LoVo (cell line): ENCODE measurements at places on chromosomes 11 and 22.

DNA sequence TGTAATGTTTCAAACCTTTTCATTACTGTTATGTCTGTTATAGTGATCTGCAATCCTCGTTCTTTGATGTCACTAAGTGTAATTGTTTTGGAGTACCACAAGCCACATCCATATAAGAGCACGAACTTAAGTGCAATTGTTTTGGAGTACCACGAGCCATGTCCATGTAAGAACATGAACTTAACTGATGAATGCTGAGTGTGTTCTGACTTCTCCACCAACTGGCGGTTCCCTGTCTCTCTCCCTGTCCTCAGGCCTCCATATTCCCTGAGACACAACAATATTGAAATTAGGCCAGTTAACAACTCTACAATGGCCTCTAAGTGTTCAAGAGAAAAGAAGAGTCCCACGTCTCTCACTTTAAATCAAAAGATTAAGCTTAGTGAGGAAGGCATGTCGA, 23.5 kb downstream of the TESMIN start:
- DNase-seq, result no peak

DNA sequence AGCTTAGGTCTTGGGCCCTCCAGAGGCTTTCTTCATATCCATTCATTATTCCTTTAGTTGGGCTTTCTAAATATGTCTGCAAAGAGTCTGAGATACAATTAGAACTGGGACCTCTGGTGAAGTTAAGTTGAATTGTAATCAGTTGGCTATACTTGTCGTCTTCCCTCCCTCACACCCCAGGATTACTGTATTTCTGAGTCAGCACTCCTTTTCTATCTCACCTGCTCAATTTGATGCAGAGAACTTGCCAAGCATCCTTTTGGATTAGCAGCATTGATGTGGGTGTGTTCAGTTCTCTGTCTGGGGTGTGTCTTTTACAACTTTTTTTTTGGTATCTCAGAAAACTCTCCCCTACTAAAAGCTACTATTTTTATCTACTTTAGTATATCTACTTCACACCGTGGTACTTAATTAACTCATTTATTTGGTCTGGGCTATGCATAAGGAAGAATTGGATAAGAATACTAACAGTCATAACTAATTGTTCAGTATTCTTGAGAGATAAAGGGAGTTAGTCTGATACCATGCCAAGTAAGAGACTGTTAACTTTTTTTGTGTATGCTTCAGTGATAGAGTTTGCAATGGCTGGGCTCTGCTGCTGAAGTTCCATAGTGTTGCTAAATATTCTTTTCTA, 15.1 kb downstream of the CTNND1 start:
- DNase-seq, result no peak

- DNase-seq, result peak; percentile 90
Measured at GRCh38 chr11:13140028-13140870, 131.1 kb downstream of the RASSF10 start.

- DNase-seq, result no peak
Measured at GRCh38 chr11:110242746-110243145, 53.7 kb downstream of the RDX start.

- DNase-seq, result peak; percentile 18
Measured at GRCh38 chr11:75583718-75584658, 21.9 kb downstream of the SERPINH1 start.

DNA sequence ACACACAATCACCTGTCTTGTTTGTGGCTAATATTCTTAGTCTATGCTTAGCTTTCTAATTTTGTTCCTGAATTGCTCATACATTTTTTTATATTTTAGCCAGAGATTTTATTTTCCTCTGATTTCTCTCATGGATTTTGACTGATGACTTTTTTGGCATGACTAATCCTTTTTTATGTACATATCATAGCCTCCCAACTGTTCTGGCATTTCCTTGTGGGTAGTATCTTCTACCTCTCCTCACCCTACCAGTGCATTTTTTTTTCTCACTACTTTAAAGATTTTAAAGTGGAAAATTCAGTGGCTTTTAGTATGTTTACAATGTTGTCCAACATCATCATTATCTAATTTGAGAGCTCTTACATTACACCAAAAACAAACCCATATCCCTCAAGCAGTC, 84.4 kb upstream of the TENM4 start:
- DNase-seq, result no peak

GRCh38 chr11:94623120-94623735, 56.1 kb downstream of the PIWIL4 start:
- peak; percentile 52 for DNase-seq

- DNase-seq, result no peak
Measured at GRCh38 chr11:75413864-75414263, 14.5 kb downstream of the RPS3 start.

- DNase-seq, result no peak
Measured at GRCh38 chr22:42990131-42990838, 24.7 kb downstream of the PACSIN2 start.

GRCh38 chr11:32414925-32415324, 20.4 kb downstream of the WT1 start:
- no peak for DNase-seq

GRCh38 chr11:34480314-34480713, 33.3 kb downstream of the ELF5 start:
- DNase-seq, result no peak

DNA sequence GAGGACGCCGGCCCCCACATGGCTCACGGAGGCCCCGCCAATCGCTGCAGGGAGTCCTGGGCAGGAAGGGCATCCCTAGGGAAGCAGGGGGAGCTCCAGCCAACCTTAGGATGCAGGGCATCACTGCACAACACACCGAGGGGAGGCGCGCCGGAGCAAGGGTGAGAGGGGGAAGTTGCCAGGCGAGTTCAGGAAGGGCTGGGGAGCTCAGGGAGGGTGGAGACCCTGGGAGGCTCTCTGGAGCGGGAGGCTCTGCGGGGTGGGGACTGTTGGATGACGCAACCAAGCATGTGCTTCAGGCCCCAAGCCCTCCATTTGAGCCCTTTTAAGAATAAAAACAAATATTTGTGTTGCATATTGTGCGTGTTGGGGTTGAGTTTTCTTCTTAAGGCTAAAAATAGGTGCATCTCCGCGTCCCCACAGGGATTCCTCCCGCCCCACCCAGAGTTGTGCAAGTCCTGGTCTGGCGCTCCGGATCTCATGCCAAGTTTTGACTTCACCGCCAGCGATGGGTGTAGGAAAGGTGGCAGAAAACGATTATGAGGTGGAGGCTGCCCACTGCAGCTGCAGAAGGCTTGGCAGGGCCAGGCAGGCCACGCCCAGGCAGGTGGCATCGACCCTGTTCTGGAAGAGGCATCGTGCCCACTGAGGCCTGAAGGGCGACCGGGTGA, 65.2 kb downstream of the WNT7B start:
- peak; percentile 81 for DNase-seq

DNA sequence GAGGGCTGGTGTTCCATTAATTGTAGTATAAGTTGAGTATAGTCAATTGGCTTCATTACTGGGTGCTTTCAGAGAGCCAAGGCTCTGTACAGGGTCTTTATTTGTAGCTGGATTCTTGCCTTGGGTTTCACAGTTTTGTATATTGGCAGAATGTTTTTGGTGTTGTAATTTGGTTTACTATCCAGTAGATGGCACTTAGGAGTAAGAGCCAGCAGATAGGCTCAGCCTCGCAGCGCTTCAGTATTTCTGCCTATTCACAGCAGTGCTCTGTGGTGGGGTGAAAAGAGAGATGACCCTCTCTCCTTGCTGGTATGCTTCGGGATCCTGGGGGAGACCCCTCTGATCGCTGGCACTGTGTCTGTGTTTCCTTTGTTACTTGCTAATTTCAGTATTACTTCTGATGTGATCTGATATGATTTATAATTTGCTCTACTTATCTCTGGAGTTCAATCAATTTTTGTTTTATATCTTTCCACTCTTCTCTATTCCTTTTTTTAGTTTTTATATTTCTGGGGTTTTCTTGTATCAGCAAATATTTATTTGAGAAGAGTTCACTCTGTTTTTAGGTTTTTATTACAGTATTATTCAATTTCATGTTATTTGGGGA, 52.2 kb downstream of the ANO5 start:
- DNase-seq, result peak; percentile 48

GRCh38 chr11:96319898-96320656, 22.9 kb downstream of the MAML2 start:
- no peak for DNase-seq

DNA sequence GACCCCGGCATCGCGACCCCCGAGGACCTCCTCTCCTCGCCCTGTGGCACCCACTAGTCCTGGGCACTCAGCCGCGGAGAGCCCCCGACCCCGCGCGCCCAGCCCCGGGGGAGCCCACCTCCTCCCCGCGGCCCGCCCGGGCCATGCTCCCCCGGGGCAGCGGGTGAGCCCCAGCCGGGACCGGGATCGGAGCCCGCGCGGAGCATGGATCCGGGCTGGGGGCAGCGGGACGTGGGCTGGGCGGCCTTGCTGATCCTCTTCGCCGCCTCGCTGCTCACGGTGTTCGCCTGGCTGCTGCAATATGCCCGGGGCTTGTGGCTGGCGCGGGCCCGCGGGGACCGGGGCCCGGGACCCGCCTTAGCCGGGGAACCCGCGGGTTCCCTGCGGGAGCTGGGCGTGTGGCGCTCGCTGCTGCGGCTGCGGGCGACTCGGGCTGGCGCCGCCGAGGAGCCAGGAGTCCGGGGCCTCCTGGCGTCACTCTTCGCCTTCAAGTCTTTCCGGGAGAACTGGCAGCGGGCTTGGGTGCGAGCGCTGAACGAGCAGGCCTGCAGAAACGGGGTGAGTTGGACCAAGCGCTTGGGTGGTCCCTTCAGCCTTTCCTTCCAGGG, 498 bp downstream of the C2CD2L start:
- DNase-seq, result no peak

GRCh38 chr22:21726650-21727049, 8.9 kb downstream of the YPEL1 start:
- no peak for DNase-seq

DNA sequence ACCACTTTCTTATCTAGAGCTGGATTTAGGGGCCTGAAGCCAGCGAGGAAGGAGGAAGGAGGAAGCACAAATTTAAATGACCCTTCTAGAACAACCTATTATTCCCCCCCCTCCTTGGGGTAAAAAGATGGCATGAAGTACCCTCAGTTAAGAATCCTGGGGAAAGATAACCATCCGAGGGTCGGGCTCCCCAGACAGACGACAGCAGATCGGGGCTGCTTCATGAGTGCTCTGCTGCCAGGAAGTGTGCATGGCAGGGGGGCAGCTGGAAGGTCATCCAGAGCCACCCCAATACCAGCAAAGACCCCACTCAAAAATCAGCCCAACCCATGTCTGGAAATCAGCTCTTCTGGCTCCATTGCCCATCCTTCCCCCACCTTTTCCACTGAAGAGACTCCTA, 207.5 kb downstream of the CTTN start:
- no peak for DNase-seq

DNA sequence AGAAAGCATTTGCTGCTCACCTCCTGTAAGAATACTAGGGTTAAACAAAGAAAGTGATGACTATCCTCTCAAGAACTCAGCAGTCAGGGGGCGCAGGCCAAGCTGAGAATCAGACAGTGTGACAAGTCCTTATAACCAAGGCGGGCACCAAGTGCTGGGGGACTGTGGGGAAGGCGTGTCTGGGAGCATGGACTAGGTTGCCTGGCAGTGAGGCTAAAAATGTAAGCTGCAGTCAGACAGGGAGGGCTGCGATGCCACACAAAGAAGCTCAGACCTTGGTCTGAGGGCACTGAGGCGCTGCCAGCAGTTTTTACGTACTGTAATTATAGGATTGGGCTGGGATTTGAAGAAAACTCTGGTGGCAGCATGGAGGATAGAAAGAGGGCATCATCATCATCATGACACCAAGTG, 73.7 kb downstream of the FLI1 start:
- no peak for DNase-seq

- DNase-seq, result no peak
Measured at GRCh38 chr22:27895600-27895999, 23.5 kb downstream of the PITPNB start.

DNA sequence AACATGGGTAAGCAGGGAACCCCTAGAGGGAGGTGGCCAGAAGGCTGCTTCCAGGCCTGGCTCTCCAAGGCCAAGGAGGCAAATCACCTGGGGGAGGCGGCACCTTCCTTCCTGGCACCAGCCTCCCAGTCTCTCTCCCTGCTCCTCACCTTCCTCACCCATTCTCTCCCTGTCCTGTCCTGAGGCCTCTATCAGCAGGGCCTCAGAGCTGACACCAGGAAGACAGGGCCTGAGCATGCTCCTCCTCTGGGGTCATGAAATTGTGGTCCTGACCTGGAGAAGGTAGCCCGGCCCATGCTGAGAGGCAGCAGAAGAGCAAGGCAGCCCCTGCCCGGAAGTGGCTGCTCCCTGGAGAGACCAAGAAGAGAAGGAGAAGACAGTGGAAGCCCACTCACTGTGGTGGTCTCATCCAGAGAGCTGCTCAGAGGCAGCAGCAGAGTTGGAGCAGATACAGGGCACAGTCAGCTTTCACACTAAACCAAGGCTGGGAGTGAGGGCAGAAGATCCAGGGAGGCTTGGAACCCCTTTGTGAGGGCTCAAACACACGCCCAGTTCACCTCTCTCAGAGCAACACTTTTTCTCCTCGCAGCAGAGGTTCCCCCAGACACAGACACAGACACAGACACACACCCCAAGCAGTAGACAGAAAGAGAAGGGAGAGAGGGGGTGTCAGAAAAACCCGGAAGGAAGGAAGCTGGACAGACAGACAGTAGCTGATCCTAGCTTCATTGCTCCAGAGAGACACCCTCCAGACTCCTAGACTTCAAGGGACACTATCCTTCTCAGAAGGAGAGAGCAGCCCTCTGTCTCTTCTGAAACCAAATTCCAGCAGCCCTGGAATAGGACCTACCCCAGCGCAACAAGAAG, 1.8 kb downstream of the BCL9L start:
- DNase-seq, result no peak

GRCh38 chr11:2518111-2518982, 73.5 kb downstream of the KCNQ1 start:
- DNase-seq, result no peak

- no peak for DNase-seq
Measured at GRCh38 chr11:90344546-90344945, 121.7 kb upstream of the CHORDC1 start.

DNA sequence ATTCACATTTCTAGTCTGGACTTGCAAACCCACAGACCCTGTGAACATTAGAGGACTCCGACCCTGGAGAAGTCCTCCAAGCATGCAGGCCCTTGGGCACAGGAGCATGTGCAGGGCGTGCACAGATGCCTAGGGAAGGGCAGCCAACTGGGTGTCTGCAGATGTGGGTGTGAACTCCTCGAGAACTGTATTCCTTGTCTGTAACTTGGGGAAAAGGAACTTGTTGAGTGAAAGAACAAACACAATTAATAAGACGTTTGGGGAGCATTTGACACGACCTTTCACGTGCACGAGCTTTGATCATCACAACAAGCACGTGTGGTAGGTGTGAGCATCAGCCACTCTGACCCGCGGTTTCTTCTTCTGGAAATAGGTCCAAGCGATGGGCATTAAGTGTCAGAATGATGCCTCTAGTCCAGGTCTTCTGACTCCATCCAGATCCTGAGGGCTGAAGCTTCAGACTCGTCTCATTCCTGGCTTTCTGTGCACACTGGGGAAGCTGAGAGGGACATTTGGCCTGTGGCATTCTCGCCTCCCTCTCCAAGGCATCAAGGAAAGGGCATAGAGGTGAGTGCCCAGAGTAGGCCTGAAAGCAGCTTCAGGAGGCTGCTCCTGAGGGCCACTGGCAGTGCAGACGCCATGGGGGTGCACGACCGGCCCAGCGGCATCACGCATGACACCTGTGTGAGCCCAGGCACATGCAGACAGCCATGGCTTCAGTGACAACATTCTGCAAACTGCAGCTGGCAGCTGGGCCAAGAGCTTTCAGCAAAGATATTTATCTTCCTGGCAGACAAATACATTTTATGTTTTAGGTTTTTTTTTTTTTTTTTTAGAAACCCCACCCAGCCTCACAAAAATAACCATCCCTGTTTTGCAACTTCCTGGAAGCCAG, 32.5 kb downstream of the ALX4 start:
- DNase-seq, result no peak

- DNase-seq, result no peak
Measured at GRCh38 chr11:57237204-57237681, at the start of gene APLNR. Gene APLNR, minus strand, starts transcription at chr11:57237250. Its CDS starts 246 bp downstream, at chr11:57237004.

GRCh38 chr11:113504071-113504470, 28.9 kb upstream of the DRD2 start:
- DNase-seq, result no peak
